SHP77 treated with DMSO at 0.1 percent for 48 hours (cell line): ENCODE measurements at places on chromosomes 7 and 10.

GRCh38 chr7:98913612-98914011, 35.3 kb downstream of the TRRAP start:
- no peak for DNase-seq

- DNase-seq = no peak
Measured at GRCh38 chr7:105587909-105588635, 6.8 kb upstream of the EFCAB10 start.

DNA sequence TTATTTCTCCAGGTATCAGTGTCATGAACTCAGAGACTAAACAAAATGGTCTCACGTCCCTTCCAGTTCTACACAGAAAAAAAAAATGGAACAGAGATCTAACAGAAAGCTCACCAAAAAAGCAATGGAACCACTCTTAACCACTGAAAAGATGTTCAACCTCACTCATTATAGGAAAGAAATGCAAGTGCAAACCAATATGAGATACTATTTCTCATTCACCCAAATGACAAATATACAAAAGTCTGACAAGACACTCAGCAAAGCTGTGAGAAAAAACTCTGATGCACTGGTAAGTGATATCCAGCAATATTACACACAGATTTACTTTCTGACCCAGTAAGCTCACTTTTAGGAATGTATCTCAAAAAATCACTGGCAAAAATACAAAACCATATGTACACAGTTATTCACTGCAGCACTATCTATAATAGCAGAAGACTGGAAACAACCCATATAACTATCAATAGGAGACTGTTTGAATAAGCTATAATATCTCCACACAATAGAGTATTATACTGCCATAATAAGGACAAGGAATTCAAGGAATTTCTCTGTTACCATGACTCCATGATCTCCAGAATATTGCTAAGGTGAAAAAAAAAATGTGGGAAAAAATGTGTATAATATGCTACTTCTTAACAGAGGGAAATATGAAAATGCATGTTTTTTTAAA, 36.6 kb downstream of the ABI1 start:
- DNase-seq = no peak

- DNase-seq = no peak
Measured at GRCh38 chr10:369684-370448, 234.6 kb downstream of the ZMYND11 start.

DNA sequence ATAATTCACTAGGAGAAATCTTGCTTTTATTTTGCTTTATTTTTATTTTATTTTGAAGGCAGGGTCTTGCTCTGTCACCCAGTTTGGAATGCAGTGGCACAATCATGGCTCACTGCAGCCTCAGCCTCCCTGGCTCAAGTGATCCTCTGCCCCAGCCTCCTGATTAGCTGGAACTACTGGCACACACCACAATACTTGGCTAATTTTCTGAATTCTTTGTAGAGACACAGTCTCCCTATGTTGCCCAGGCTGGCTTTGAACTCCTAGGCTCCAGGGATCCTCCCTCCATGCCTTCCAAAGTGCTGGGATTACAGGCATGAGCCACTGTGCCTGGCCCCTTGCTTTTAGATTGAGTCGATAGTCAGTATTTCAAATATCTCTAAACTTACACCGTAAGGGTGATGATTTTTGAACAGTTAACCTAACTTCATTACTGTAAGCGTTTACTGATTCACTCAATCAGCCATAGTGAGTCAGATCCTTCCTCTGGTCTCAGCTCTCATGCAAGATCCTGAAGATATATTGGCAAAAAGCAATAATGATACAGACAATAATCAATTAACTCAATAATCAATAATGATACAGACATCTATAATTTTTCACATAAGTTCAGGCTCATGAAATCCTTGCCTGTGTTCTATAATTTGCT, 239.5 kb downstream of the KIAA1217 start:
- no peak for DNase-seq

- DNase-seq = no peak
Measured at GRCh38 chr10:124627866-124628675, 116.1 kb downstream of the FAM53B start.

DNA sequence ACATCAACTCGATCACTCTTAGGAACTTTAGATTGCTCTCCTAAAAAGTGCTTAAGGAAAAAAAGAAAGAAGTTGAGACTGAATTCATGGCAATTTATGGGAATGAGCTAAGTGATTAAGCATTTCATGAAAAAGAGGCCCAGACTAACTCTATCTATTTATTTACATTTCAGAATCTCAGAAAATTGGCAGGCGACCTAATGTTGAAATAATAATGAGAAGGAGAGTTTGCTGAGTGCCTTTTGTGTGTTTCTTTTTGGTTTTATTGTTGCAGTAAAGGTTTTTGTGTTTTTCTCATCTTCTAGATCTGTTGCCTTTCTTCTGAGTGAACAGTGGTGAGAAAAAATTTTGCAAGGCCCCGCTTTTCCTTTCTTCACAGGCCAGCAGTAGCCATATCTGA, 3.8 kb downstream of the GRK5 start:
- no peak for DNase-seq

DNA sequence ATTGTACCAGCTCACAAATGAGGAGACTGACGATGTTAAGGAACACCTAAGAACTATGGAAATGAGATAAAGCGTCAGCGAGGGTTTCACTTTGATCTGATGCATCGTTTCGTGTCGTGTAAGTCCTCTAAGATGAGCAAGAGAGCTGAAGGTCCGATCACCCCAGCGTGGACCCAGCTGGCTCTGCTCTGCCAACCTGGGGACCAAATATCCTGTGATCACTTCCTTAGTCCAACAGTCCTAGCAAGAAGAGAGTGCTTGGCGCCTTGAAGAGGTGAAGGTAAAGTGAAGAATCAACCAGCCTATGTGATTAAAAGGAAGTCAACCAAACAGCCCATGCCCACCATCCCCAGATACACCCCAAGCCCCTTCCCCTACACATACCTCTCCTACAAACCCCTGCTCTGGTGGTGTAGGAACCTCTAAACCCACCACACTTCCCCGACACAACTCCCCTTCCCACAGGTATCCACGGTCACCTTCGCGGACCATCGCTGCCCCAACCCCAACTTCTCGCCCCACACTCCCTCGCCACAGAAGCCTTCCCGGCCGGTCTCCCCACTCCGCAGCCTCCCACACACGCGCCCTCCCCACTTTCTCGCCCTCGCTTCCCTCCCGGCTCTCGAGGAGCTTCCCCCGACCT, 722 bp downstream of the UPF2 start:
- no peak for DNase-seq

- no peak for DNase-seq
Measured at GRCh38 chr7:122438006-122438405, 133.5 kb upstream of the FEZF1 start.

GRCh38 chr10:66862687-66863258, 63.1 kb upstream of the LRRTM3 start:
- no peak for DNase-seq

GRCh38 chr7:118006979-118007378, 133.7 kb upstream of the CTTNBP2 start:
- no peak for DNase-seq

DNA sequence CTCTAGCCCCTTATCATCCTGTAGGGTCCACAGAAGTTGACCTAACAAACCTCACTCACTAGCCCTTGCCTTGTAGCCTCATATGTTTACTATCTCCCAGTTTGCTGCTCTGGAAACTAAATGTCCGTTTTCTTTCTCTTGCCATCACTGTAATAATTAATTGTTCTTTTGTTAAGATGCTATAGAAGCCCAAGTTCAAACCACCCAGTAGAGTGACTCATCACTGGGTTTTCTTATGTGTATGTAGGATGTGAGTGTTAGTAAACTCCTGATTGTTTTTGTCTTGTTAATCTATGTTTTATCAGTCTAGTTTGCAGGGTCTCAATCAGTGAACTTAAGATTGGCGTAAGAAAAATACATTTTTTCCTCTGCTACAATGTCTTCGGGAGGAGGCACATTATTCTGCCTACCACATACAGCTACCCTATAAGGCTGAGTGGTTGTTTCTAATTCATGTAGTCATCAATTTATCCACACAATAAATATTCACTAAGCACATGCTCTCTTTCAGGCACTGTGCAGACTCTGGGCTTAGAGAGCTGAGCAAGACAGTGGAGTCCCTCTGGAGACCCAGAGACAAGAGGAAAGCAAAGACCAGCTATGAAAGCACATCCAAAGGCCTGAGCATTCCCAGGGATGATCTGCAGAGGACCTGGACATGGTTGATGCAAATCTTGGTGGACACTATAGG, 474.1 kb upstream of the AKR1E2 start:
- DNase-seq = no peak

- DNase-seq = no peak
Measured at GRCh38 chr7:151859111-151859947, 17.6 kb downstream of the PRKAG2 start.
